Camera-type eye (tissue), 1 donor: ENCODE measurements at places on chromosomes 5 and 9. TPM values are rescaled to one million over a fixed set of nuclear protein-coding genes. Genes with fewer than 3 reads are reported as not detected.

The PCDHGB5 gene
- 23.4 TPM for total RNA-seq

The PDZD2 gene
- total RNA-seq, result 50.7 TPM

The KCNV2 gene
- total RNA-seq, result 134 TPM

The PANK3 gene
- 95.7 TPM for total RNA-seq

The IL5 gene
- total RNA-seq, result not detected

The TMEM252 gene
- not detected for total RNA-seq

The ADAMTS19 gene
- 36.0 TPM for total RNA-seq

The HAVCR1 gene
- total RNA-seq, result not detected

The TMOD1 gene
- total RNA-seq, result 13.4 TPM

The OLFM1 gene
- 48.8 TPM for total RNA-seq

The PDLIM4 gene
- total RNA-seq, result 15.4 TPM

The PCDHB16 gene
- 9.2 TPM for total RNA-seq

The TAF1L gene
- not detected for total RNA-seq

The BAAT gene
- 0.22 TPM for total RNA-seq

The LCN15 gene
- total RNA-seq, result not detected
